ENCODE measurements at places on chromosomes 12 and 14.

- no peak for DNase-seq
Observed at GRCh38 chr14:58765843-58766242, 128.1 kb downstream of the DACT1 start.

DNA sequence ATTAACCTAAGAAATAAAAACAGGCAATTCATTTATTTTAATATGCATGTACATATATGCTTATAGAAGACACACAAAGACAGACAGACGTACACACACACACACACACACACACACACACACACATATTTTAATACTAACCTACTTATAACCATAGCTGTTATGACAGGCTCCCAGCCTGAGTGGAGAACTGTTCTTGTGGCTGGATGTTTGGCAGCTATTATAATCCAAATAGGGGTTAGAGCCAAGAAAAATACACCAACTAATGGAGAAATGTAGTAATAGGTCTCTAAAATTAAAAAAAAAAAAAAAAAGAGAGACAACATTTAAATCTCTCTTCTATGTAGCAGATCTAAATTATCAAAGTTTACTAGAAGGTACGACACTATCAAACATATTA is 91.8 kb downstream of the SLC41A2 start:
- no peak for DNase-seq

DNA sequence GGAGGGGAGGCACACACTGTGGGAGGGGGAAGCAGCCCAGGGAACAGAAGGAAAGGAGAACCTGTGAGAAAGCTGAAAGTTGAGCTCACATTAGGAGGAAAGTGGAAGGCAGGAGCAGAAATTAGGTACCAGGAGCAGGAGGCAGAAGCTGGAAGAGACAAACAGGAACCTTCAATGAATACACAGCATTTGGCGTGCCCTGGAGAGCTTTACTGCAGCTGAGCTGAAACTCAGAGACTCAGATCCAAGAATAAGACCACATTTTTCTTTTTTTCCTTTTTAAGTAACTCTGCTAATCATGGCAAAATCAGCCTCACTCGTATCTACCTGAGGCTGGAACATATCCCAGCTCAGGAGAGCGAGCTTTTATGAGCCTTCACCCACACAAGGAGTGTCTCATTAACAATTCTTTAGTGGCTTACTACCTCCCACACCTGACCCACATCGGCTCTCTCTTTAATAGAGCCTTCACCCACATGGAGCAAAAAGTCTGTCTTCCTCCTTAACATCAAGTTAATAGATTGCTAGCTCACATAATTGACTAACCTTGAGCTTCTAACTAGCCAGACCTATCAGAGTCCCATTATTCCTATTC is 18.2 kb upstream of the CERS5 start:
- no peak for DNase-seq

- no peak for DNase-seq
Observed at GRCh38 chr14:93056840-93057585, 58.7 kb downstream of the ITPK1 start.

GRCh38 chr12:54427106-54427505 is 8.0 kb upstream of the ITGA5 start:
- DNase-seq = no peak

- DNase-seq = no peak
Observed at GRCh38 chr12:120990487-120991055, 12.2 kb downstream of the HNF1A start.

DNA sequence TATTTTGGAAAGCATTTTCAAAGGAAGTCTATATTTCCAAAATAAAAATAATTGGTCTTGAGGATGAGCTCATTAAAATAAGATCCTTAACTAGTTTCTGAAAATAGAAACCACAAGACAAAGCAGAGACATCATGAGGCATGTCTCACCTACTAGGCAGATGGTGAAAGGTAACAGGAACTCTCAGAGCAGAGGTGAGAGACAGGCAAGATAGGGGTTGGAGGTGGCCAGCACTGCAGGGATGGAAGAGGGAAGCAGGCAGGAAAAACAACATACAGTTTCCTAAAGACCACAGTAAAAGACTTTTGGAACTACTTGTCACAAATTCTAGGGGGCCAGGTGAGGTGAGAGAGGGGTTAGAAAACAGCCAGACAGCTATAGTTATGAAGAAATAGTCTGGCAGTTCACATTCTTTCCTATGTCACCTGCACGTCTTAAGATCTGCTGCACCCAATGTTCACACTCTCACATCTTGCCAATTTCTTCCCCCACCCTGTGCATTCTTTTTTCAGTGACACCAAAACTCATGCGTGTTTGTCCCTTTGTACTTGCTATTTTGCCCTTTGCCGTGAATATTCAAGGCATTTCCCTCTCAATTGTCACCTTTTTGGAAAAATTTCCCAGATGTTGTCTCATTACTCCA is 341.7 kb upstream of the KITLG start:
- DNase-seq = no peak

DNA sequence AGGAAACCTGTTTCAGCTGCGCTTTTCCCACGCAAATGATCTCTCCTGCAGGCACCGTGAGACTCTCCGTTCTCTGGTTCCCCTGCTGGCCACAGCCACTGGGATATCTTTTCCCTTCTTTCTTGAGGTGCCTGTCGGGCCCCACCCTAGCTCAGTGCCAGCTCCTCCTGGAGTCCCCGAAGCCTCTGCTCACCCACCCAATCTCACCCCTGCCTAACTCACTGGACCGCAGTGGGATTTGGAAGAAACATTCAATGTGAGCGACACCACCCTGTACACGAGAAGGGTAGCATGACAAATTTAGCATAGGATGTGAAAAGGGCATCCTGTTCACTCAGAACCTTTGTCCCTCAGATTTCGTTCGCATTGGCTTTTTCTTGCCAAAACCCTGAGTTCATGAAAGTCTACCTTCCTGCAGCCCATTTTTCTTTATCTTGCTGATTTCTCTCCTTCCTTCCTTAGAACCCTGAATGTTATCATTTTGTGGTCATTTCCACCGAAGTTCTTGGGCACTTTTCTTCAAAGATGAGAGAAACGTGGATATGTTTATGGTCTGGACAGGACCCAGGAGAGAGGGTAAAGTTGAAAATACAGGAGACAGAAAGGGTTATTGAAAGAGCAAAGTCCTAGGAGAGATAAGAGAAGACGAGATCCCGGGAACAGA is 63.6 kb upstream of the ELK3 start:
- no peak for DNase-seq

DNA sequence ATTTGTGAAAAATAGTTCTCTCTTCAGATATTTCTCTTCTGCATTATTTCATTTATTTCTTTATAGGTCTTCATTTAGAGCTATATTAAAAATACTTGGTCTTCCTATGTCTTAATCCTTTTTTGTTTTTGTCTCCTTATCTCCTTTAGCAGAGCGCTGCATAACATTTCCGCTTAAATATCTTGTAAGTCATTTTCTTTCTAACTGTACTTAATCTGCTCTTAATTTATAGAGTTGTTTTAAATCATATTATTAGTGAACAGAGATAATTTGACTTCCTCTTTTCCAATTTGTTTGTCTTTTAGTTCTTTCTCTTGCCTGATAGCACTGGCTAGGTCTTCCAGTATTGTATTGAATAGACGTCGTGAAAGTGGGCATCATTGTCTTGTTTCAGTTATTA is 18.0 kb downstream of the LUM start:
- no peak for DNase-seq

GRCh38 chr12:12008931-12009611 is 61.7 kb upstream of the BCL2L14 start:
- DNase-seq = peak; percentile 35

DNA sequence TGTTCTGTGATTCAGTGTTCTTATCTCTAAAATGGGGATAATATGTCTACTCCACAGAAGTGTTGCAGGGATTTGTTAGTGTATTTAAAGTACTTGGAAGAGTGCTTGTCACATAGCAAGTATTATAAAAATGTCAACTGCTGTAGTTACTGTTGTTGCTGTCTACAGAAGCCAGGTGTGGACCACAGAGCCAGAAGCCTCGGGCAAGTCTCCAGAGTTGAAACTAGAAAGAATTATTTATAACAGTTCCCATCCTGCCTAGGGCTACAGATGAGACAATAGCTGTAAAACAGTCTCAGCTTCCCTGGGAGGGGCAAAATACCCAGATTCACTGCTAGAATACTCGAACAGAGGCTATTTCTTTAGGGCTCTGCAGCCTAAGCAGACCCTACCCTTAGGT is 55.4 kb upstream of the FUT8 start:
- DNase-seq = no peak

- DNase-seq = no peak
Observed at GRCh38 chr14:102481371-102481770, 28.2 kb downstream of the ANKRD9 start.

DNA sequence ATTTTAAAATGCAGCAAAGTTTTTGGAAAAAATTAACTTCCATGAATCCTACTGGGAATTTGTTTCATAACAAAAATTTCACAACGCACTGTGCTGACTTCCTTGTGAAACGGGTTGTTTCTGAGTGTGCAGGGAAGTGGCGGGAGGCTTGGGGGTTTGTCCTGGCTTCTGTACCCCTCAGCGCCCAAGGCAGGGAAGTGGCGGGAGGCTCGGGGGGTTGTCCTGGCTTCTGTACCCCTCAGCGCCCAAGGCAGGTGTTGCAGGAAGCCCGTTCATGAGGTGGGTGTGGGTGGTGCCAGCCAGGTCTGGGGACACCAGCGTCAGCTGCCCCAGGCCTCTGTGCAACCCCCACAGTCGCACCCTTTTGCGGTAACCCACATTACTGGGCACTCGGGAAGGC is 25.1 kb downstream of the ADGRD1 start:
- no peak for DNase-seq

DNA sequence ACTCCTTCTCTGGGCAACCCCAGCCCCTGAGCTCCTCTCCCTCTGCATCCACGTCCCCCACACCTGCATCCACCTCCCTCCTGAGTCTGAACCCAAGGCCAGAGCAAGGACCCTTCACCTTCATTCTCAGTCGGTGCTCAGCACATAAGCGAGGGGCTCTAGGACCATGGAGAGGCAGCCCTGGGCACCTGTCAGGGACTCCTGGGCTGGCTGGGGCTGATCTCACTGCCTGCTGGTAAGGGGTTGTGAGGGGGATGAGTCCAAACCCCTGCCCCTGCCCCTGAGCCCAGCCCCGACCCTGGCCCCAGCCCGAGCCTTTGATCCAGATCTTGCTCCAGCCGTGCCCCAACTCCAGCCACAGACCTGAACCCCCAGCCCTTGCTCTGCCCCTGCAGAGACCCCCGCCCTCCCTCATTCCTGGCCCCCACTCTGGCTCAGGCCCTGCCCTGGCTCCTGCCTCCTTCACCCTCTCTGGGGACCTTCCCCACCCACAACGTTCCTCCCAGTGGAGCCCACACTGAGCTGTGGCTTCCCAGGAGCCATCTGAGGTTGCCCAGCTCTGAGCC is 888 bp upstream of the CCDC197 start:
- DNase-seq = no peak

Measured in COR-L47 (cell line).